ELR (cell line): ENCODE measurements at places on chromosomes 11 and 22.

GRCh38 chr22:28647216-28647615, 32.4 kb downstream of the TTC28 start:
- no peak for DNase-seq

GRCh38 chr22:41966607-41967240, 2.5 kb upstream of the SEPTIN3 start:
- peak; percentile 97 for DNase-seq

DNA sequence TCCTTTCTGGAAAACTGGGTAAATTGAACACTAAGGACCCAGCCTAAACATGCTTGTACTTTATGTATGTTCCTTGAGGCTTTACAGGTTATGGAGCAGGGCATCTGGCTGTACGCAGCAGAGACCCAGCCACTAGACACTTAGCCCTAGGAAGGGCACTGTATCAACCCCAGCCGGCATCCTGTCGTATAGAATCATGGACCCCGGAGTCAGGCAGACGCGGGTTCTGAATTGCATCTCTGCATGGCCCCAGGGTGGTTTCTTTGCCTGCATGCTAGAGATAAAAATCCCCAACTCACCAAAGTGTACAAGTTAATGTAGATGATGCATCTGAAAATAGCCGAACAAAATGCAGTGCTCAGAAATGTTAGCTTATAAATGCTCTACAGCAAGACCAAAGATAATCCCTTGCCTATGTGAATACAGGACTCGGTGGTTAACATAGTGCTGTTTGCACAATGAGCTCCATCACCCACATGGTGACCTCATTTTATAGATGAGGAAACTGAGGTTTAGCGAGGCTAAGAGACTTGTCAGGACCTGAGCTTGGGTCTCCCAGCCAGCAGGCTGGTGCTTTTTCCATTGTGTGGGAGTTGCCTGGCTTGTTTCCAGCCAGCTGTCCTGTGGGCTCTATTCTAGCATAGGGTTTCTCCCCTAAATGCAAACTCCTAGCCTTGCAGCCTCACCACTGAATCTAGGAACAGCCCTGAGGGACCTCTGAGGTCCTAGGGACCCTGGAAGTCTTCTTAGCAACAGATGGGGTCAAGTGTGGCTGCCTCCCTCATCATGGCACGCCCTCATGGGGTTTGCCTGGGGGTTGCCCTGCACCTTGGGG, 7.3 kb downstream of the CD6 start:
- no peak for DNase-seq

DNA sequence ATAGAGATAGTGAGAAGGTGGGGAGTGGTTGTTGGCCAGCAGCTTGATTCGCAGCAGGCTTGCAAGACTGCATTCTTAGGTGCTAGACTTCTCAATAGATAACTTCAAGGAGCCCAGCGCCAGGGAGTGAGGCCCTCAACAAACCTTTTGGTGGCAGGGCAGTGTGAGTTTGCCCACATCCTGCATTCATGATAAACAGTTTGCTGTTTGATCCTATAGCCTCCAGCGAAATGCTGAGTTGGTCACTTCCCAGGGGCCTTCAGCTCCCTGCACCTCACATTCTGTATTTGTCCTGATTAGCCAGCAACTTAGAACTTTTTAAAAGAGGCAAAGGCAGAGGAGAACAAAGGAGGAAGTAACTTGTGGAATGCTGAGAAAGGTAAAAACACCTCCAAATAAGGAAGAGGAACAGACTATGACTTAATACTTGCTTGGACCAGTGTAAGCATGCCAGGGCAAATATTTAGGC, 25.1 kb downstream of the OR10A6 start:
- peak; percentile 69 for DNase-seq

DNA sequence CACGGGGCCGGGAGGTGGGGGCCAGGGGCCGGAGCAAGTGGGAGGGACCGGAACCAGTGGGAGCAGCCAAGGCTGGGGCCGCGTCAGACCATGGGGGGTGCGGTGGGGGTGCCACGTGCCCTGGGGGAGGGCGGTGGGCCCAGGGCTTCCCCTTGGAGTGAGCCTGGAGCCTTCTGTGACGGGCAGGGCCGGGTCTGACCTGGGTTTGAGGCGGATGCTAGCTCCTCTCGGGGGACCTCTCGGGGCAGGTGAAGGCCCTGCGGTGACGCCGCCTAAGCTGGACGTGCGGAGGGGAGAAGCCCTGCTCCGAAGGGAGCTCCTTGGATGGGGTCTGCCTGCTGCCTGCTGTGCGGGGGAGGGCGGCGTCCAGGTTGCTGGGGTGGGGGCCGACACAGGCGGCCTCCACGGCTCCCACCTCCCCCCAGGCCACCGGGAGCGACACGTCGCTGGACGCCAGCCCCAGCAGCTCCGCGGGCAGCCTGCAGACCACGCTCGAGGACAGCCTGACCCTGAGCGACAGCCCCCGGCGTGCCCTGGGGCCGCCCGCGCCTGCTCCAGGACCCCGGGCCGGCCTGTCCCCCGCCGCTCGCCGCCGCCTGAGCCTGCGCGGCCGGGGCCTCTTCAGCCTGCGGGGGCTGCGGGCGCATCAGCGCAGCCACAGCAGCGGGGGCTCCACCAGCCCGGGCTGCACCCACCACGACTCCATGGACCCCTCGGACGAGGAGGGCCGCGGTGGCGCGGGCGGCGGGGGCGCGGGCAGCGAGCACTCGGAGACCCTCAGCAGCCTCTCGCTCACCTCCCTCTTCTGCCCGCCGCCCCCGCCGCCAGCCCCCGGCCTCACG, 115.0 kb downstream of the CACNA1I start:
- no peak for DNase-seq

GRCh38 chr11:130166457-130166784, 6.8 kb downstream of the ST14 start:
- peak; percentile 97 for DNase-seq
